ENCODE measurements at places on chromosomes 7 and 10.

GRCh38 chr10:5563991-5564536 is 39.3 kb downstream of the CALML3 start:
- peak; percentile 73 for DNase-seq

GRCh38 chr7:71320916-71321315 is 189.0 kb downstream of the GALNT17 start:
- DNase-seq = no peak

- DNase-seq = no peak
Measured at GRCh38 chr10:126911301-126911700, 6.1 kb downstream of the DOCK1 start.

DNA sequence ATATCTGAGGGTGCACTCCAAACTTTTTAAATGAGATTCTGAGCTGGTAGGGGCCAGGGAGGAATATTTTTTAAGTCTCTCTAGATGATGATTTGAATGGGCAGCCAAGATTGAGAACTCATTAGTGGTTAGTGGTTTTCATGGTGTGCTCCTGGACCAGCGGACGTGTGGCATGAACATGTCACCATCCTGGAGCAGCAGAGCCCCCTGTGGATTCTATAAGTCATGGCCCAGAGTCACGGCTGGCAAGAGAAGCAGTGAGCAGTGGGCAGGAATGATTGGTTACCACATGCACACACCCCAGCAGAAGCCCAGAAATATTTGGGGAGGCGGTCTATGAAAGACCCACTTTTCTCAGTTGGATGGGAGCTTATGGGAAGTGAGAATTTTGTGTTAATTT is 21.2 kb upstream of the UCN3 start:
- peak; percentile 22 for DNase-seq

DNA sequence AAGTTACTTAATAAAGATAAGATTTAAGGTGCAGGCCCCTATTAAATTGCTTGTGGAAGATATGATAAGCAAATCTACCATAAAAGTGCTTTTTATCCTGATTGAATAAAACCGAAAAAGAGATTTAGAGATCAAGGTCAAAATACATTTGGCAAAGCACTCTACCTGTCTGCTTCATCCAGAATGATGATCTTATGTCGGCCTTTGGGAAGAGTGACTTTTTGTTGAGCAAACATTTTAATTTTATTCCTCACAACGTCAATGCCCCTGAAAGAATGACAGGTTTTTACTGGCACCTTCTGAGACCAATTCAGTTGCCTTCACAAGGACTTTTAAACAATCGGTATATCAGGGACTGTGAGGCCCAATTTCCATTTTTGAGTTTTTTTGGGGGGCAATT is 7.7 kb downstream of the RFC2 start:
- DNase-seq = no peak

DNA sequence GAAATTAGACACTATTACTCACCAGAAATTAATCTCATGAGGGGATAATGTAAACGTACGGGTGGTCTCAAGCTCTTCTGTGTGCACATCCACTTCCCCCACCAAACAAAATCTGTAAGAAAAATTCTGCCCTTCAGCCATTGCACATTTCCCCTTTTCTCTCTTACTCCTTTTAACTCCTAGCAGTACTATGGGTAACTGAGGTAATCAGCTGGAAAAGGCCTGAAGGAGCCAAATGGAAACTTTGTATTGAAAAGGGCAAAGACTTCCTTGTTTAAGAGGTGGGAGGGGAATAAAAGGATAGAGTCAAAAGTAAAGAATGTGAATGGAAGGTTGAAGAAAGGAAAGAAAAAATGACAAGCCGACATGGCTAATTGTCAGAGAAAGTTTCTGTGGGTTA is 273.8 kb downstream of the RNLS start:
- DNase-seq = no peak

- no peak for DNase-seq
Measured at GRCh38 chr7:20116869-20117268, 100.3 kb downstream of the MACC1 start.

DNA sequence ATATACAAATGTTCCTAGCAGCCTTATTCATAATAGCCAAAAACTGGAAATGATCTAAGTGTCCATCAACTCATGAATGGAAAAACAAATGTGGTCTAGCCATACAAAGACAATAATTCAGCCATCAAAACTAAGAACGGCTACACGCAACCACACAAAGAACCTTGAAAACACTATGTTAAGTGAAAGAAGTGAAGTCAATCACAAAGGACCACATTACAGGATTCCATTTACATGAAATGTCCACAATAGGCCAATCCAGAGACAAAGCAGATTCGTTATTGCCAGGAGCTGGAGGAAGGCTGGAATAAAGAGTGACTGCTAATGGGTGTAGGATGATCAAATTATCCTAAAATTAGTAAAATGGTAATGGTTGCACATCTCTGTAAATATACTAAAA is 21.1 kb downstream of the MKRN1 start:
- no peak for DNase-seq

DNA sequence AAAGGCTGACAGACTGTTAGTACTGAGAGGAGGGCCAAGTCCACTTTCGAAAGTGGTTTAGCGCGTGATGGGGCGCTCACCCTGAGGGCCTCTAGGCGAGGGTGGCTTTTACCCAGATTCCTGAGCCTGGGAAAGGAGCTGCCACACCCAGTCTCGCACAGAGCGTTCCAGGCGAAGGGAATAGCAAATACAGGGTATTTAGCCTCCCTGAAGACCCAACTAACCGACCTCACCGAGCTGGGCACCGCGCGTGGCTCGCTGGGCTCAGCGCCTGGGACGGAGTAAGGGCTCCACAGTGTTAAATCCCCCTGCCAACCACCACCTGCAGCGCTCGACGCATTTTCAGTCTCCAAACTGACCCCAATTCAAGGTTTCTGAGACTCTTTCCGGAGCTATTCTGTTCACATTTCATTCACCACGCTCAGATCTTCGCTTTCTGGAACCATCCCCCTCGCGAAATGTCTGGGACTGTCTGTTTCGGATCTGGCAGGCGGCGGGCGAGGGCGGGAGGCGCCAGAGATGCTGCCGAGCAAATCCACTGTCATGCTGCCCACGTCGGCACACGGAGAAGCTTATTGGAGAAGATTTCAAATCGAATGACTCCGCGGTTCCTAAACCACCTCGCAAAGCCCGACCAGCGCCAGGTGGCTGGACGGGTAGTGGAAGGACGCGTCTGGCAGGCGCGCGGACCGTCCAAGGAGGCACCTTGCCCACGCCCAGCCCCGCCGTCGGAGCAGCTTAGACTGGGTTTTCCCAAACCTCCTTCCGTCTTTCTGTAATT is 1.4 kb upstream of the OSBPL3 start:
- DNase-seq = peak; percentile 79

DNA sequence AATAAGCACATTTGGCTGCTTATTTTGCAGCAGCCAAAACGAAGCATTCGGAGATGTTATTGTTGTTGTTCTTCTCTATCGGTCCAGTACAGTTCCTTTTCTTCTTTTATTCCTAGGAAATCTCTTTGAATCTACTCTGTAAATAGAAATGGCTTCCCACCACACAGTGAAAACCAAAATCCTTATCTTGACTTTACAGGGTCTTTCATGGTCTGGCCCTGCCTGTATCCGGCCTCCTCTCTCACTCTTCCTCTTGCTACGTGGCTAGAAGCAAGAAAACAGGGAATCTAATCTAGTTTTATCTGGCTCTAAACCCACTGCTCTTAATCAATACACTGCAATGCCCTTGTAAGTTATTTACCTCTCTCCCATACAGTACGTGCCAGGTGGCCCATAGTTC is 926.0 kb upstream of the C7orf33 start:
- DNase-seq = no peak

GRCh38 chr7:87450706-87451105 is 24.8 kb downstream of the ABCB4 start:
- no peak for DNase-seq

DNA sequence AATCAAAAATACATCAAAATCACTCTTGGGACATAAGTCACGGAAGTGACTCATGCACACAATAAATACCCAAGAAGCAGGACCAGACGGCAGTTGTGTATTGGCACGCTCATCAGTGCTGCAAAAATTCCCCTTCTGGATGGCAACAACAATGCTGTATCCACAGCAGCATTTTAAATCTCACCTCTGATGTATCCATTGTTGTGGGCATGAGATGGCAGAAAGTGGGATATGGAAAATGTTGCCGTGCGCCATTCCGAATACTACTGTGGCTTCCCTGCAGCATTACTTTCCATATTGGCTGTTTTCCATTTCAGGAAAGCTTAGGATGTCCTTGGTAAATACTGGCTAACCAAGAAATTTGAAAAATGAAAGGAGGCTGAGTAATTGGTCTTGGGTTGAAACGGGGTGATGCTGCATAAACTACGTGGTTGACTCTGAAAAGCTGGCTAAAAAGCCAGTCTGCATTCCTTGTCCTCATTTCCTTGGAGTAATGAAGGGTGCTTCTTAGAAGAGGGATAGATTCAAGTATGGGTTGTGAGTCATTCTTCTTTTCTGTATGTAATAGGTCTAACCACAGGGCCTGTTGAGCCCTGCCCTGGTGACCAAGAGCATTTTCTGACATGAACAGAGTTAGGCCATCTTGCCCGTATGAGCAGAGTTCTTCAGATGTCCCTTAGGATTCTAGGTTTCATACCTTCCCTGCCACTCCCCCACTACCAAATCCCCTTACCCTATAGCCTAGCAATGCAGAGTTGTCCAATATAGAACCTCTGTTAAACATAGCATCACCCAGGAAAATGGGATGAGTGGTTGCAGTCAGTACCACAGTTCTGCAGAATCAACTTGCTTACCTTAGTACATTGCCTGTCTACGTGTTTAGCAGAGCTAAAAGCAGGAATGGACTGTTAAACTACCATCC is 36.3 kb upstream of the TOMM7 start:
- DNase-seq = peak; percentile 18

DNA sequence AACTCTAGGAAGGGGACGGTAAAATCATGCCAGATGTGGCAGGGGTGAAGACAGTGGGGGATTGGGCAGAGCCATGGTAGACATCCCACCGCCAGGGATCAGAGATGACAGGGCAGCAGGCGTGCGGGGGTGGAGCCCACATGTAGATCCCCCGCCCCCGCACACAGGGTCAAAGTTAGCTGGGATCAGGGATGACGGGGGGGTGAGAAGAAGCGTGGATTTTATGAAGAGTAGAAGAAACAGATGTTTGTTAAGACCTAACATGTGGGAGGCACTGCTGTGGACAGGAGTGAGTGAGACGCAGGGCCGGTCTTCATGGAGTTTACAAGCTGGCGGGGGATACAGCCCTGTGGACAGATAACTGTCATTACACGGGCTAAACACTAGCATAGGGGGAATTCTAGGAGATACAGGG is 154.0 kb upstream of the KLF14 start:
- no peak for DNase-seq

DNA sequence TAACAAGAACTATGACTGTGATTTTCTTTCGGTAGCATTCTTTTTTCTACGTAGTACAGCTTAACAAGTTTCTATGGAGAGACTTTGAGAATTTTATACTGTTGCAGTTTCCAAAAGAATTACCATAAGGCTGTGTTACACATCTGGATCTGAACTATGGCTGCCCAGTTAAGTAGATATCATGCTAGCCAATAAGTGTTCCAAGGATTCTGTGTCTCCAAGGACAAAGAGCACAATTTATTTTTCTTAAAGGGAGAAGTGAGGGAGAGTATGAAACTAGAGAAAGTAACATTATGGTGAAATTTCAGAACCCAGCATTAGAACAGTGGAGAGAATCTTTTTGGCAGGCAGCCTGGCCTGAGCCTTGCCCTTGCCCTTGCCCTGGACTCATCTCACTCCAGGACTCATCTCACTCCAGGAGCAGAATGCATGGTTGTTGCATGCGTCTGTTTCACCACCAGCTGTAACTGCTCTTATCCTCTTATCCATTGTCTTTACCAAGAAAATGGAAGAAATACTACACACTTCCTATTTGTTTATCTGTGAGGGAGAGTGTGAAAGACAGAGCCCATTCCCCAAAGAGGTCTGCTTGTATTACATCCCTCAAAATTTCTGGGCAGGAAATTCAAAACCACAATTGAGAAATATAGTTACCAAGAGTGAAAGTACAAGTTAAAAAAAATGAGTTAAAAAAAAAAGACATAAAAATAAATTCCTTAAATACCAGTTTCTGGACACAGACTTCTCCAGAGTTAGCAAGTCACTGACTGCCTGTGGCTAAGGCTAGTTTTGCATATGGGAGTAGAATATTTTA is 1067.5 kb downstream of the NRG3 start:
- no peak for DNase-seq

GRCh38 chr7:100804681-100805431 is 22.5 kb downstream of the EPHB4 start:
- no peak for DNase-seq

DNA sequence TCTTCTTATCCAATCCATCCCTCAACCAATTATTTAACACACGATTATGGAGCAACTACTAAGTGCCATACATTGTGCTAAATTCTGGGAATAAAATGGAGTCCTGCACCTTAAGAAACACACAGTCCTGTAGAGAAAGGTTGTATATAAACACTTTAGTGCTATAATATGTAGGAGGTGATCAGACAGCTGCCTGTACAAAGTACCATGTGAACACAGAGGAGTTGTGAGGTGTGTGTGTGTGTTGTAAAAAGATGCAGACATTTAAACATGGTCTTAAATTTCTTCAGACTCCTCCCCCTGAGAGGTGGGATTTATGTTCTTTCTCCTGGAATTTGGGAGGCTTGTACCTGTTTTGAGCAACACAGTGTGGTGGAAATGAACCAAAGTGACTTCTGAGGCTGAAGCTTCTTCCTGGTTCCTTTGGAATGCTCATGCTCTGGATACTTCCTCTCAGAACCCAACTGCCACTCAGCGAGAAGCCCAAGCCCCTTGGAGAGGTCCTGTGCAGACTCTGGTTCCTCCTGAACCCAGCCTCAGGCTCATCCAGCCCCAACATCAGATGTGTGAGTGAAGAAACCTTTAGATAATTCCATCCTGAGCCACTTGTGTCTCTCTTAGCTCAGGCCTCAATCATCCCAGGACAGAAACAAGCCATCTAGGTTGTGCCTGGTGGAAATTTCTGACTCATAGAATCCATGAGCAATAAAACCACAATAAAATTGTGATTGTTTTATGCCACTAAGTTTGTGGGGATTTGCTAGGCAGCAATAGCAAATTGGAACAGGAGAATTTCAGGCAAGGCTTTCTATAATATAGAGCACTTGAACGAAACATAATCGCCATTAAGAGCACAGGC is 161.2 kb upstream of the FAM3C start:
- DNase-seq = no peak

- no peak for DNase-seq
Measured at GRCh38 chr7:110322796-110323195, 768.1 kb upstream of the LRRN3 start.

GRCh38 chr7:90958647-90959046 is 305.6 kb upstream of the FZD1 start:
- no peak for DNase-seq

DNA sequence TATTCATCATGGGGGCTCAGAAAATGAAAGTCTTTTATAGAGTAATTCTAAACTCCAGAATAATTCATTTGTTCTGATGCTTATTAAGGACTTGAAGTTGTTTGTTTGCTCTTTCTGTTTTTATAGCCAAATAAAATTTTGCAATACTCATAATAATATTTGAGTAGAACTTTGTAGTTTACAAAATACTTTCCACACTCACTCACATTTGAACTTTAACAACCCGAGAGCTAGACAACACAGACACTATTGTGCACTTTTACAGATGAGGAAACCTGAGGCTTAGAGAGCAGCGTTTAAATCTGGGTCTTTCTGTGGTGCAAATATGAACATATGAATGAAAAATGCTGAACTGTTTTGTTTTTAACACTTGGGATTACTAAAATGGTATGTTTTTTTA is 126.8 kb downstream of the KAT6B start:
- DNase-seq = no peak
